NCI-H1694 (cell line): ENCODE measurements at places on chromosomes 6 and 20.
A peak's percentile ranks its signal among the peaks of the same experiment; 100 is the strongest.

DNA sequence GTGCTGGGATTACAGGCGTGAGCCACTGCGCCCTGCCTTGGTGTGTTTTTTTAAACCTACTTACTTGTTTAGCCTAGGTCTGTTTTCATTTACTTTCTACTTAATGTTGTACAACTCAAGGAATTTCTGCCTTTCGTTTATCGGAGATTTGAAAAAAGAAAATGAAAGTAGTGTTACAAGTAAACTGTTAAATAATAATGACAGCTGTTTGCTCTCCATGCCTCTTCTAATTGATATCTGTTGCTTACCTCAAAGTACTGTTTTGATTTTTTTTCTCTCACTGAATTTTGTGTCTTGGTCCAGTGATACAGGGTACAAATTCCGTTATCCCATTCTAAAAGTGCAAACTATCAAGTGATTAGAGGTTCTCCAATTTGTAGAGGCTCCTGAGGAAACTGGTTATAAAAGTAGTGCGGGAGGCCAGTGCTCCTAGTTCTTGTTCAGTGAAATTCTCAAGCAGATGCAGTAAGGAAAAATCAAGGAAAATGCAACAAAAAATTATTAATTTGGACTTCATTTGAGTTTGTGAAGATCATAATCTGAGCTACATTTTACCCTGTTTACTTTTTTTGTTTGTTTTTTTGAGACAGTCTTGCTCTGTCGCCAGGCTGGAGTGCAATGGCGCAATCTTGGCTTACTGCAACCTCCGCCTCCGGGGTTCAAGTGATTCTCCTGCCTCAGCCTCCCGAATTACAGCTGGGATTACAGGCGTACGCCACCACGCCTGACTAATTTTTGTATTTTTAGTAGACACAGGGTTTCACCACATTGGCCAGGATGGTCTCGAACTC is 2.2 kb downstream of the UBR2 start:
- no peak for DNase-seq

- DNase-seq: no peak
Observed at GRCh38 chr20:53760025-53760441, 166.4 kb upstream of the ZNF217 start.

DNA sequence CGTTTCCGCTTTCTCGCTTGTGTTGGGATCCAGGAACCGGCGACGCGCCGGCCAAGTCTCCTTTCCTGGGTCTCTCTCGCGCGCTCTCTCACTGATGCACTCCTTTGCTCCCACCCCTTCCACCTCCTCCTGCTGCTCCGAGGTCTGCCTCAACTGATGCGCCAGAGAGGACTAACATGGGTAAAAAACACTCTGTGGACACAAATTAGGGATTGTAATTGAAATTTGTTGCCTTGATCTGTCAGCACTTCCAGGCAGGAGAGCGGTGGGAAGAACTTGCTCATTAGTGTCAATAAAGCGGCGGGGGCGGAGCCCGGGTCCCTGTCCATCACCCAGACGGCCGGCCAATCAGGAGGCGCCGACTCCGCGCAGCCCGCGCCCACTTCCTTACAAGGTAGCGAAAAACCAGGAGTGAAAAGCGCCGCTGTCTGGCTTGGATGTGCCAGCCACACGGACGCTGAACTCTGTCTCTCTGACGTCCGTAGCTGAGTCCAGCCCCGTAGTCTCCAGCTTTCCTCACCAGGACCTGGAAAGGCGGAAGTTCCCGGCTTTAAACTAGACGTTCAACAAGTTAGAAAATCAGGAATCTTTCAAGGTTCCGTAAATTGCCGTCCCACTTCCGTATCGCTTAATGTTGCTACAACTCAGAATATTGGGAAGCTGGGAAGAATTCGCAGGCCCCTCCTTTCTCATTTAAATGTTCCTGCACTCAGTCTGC is at the start of gene TBX18:
Gene TBX18, minus strand, starts transcription at position 267 of the 718 bp plus-strand sequence. CDS start 417 bp downstream, outside the sequence.
- no peak for DNase-seq

DNA sequence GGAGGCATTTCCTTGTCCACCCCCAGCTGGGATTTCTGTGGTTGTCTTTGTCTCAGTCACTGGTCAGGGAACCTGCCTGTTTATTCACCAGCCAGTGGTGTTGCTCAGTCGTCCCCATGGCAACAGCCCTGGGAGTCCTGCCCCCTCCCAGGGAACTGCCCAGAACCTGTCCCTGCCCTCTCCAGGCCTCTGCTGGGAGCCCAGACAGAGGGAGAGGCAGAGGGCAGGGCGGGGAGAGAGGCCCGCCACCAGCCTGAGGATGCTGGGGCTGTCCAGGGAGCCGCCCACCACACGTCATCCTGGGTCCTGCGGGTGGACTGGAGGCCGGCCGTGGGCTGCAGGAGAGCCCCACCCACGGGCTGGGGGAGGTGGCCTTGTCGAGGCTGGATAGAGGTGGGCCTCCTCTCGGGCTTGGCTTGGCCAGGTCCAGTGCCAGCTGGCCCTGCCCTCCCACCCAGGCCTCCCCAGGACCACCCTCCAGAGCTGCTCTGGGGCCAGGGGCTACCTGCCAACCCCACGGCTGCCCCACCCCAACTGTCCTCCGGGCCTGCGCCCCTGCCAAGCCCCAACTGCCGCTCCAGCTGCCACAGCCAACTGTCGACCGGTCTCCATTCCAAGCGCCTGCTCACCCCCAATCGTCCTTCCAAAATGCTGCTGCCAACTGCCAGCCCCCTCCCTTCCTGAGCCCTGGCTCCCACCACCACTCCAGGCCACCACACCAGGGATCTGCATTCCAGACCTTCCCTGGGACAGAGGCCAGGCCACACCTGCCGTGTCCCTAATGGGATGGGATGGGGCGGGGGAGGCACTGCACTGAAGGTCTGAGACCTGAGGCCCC is 4.2 kb upstream of the ZBTB46 start:
- DNase-seq: peak; percentile 87

DNA sequence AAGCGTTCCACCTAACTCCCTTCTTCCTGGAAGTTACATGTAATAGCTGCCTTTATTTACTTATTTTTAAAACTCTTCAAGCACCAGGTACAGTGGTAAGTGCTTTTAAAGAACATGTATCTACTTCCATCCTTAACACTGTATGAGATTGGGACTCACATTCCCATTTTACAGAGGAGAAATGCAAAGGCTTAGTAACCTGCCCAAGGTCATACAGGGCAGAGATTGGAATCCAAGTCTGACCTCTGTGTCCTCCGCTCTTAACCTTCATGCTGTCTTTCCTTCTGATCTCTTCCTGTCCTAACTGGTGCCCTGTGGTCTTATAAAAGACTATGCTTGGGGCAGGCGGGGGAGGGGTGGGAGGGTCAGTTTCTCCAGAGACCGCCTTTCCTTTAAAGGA is 1.6 kb downstream of the B4GALT5 start:
- DNase-seq: no peak

- DNase-seq: no peak
Observed at GRCh38 chr6:13360671-13361540, 32.6 kb upstream of the TBC1D7 start.

DNA sequence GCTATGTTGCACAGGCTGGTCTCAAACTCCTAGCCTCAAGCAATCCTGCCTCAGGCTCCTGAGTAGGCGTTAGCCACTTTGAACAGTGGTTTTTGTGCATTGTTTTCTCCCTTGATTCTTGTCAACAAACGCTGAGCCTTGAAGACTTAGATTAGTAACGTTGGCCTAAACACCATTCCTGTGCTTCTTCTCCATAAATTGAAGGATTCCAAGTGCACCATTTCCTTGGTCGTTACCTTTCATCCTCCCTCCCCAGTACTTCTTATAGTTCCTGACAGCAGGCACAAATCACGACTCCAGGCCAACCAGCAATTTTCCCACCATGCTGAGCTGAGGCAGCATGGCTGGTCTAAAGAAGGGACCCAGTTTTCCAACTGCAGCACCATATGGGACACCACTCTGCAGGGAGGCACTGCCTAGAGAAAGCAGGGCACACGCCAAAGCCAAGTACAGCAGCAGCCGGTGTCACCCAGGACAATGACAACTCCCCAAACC is 8.9 kb downstream of the RPS10 start:
- DNase-seq: no peak

DNA sequence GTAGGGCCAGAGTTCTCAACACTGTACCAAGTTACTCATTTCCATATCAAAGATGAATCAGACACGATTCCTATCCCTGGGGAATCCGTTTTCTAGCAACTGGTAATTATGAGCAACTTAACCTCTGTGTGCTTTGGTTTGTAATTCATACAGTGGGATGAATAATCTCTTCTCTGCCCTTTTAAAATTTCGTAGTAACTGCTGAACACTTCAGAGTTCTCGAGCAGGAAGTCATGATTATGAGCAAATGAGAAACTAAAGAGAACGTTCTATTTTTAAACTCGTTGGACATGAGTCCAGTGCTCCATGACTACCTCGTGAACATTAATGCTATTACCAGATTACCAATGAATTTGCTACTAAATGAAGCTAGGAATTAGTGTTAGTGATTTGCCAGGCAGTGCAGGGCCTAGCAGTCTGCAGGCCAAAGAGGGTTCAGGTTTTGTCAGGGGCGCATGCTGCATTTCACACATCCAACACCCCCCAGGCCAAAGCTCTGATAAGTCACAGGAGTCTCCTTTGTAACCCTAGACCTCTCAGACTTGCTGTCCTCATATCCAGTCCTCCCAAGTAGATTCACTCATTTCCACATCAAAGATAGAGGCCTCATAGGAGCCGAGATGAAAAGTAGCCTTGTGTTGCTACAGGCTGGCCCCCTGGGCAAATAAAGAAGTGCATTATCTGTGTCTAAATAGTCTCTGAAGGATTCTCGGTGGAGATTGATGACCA is 45.8 kb upstream of the VSTM2L start:
- no peak for DNase-seq
